Vagina (tissue), 2 donors: ENCODE measurements at places on chromosomes 13 and 19.

GRCh38 chr13:114131583-114132418 lies 622 bp downstream of the RASA3 start:
- no peak for DNase-seq

DNA sequence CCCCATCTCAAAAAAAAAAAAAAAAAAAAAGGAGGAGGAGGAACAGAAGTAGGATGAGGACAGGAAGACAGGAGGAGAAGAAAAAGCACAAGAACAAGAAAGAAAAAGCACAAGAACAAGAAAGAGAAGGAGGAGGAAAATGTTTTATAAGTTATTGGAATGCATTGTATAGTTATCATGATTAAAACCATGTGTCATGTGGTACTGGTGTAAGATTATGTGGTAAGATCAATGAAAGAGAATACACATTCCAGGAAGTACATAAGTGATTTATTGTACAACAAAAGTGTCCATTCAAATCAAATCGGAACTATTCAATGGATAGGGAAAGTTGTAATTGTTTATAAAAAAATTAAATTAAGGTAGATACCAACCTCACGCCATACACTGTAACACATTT lies 167.7 kb downstream of the MZT1 start:
- DNase-seq, result no peak

GRCh38 chr19:30406220-30407067 lies 34.3 kb downstream of the ZNF536 start:
- no peak for DNase-seq

DNA sequence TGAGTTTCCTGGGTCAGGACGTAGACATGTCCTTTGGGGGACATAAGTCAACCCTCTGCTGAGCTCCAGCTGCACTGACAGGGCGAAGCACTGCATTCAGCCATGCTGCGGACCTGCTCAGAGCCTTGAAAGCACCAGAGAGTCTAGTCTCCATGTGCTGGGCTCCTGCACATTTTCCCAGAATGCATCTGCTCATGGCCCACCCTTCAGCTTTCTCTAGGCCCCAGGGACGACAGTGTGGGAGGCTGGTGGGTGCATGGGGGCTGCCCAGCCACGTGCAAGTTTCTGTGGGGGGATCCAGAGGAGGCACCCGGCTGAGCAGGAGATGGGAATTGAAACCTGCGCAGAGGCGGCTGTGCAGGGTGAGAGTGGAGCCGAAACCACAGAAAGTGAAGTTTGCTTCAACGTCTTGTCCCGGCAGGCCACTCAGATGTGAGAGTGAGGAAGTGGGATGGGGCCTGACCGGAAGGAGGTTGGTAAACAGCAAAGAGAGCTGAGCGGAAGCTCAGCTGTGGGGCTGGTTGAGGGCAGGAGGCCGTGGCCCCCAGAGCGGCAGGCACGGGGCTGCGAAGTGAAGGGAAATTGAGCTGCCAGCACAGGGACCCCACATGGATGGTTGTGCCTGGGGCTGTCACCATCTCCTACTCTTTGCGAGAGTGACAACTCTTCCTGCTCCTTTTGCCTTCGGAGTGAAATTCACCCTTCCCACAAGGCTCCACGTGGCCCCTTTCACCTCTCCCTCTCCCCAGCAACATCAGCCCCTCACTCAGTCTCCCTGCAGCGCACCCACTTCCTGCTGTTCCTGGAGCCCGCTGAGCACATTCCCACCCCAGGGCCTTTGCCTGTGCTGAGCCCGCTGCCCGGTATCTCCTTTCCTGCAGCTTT lies 11.8 kb downstream of the PGLS start:
- DNase-seq, result no peak

GRCh38 chr19:48752496-48753365 lies at the start of gene FUT1:
TSS of gene FUT1 (minus strand) at chr19:48752641. CDS start at chr19:48751281, 1,360 bp downstream.
- DNase-seq, result no peak

DNA sequence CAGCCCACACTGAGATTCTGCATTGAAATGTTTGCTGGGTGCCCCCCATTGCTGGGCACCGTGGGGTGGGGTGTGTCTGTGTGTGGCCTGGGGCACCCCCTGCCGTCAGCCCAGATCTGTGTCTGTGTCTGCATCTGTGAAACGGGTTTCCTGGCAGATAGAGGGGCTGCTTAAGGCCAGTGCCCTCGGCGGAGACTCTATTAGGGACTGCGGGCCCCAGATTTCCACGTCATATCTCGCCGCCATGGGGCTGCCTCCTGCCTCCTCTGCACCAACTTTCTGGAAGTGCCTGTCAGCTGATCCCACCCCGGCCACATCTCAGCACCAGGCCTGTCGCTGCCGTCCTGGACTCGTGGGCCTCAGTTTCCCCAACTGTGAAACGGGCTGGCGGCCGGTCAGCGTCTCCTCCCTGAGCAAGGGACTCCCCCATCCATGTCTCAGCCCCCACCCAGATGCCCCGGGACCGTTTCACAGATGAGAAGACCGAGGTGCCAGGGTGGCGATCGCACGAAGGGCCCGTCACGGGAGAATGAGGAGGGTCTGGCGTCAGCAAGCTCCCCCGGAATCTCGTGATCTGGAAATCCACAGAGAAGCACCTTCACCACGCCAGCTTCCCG lies 21.4 kb downstream of the ARID3A start:
- DNase-seq, result no peak
